ENCODE measurements at places on chromosomes 6 and 20. TPM values are rescaled to one million over a fixed set of nuclear protein-coding genes. Genes with fewer than 3 reads are reported as not detected.

- no peak for DNase-seq
- H3K36me3 ChIP-seq = no peaks in the 10 kb centered on the region
- no peaks in the 10 kb centered on the region for H3K27me3 ChIP-seq
- H3K4me1 ChIP-seq = no peaks in the 10 kb centered on the region
Measured at GRCh38 chr6:94559829-94560537, 1017.4 kb upstream of the MANEA start.

DNA sequence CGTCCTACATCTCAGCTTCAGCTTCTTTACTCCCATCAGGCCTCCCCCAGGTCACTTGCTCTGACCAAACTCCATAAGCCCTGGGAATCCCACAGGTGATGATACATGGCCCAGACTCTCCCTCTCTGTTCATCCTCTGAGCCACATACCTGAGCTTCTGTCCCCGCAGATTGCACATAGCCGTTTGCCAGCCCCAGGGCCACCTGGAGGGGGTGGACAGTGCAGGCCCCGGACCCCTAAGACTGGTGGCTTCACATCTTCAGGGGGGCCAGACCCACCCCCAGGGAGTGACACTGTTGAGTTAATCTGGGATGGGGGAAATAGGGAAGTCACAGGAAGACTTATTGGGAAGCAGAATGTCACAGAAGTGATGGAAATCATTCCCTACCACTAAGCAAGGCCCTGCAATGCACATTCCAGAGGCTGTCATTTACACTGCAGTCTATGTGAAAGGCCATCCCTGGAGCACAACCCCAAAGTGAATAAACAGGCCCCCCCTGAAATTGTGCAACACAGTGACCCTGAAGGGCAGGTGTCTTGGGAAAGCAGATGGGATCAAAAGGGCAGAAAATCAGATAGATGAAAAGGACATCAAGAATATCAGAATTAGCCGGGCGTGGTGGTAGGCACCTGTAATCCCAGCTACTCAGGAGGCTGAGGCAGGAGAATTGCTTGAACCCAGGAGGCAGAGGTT, 2.2 kb downstream of the RXRB start:
- H3K4me1 ChIP-seq = peaks cover 36% of the 10 kb centered on the region
- H3K27ac ChIP-seq = no peak overlapping the region
- H3K36me3 ChIP-seq = peaks cover 62% of the 10 kb centered on the region
- no peaks in the 10 kb centered on the region for H3K27me3 ChIP-seq

GRCh38 chr6:164532198-164533044, 777.0 kb downstream of the C6orf118 start:
- no peak overlapping the region for H3K27ac ChIP-seq
- H3K27me3 ChIP-seq = no peaks in the 10 kb centered on the region
- no peak overlapping the region for H3K4me3 ChIP-seq
- no peaks in the 10 kb centered on the region for H3K4me1 ChIP-seq

DNA sequence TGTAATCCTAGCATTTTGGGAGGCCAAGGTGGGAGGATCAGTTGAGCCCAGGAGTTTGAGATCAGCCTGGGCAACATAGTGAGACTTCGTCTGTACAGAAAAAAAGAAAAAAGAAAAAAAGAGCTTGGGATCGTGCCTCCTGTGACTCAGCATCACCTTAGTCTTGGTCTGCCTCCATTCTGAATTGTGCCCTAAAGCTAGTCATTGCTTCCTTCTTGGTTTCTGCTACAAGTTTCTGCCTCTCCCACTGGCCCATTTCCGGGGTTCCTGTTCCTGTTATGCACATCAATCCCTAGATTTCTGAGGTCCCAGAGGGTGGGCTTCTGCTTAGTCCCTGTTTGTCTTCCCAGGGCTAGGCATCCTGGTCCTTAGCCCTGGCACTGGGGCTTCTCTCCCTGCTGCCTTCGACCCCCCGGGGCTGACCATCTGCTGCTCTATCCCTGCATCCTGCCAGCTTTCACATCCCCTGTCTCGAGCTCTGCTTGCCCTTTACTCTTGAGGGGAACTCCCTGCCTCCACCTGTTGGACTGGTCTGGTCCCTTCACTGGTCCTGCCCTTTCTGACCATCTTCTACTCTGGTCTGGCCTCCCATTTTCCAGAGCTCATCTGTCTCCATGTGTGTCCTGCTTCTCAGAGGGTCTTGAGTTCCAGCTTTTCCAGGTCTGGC, 77.5 kb upstream of the ESR1 start:
- no peak overlapping the region for H3K4me3 ChIP-seq
- H3K4me1 ChIP-seq = no peaks in the 10 kb centered on the region
- no peak for DNase-seq
- no peaks in the 10 kb centered on the region for H3K36me3 ChIP-seq
- H3K27me3 ChIP-seq = no peaks in the 10 kb centered on the region

- H3K4me1 ChIP-seq = peaks cover 39% of the 10 kb centered on the region
- H3K27me3 ChIP-seq = no peaks in the 10 kb centered on the region
- H3K27ac ChIP-seq = no peak overlapping the region
- H3K4me3 ChIP-seq = no peak overlapping the region
Measured at GRCh38 chr6:156850353-156850752, 73.2 kb downstream of the ARID1B start.

- DNase-seq = no peak
- H3K4me1 ChIP-seq = peaks cover 7% of the 10 kb centered on the region
- no peaks in the 10 kb centered on the region for H3K27me3 ChIP-seq
- no peak overlapping the region for H3K27ac ChIP-seq
- H3K36me3 ChIP-seq = no peaks in the 10 kb centered on the region
- no peak overlapping the region for H3K4me3 ChIP-seq
Measured at GRCh38 chr6:15955484-15955883, 173.4 kb upstream of the MYLIP start.

- H3K4me3 ChIP-seq = no peak overlapping the region
- no peaks in the 10 kb centered on the region for H3K27me3 ChIP-seq
- DNase-seq = no peak
- H3K4me1 ChIP-seq = no peaks in the 10 kb centered on the region
- no peaks in the 10 kb centered on the region for H3K36me3 ChIP-seq
- no peak overlapping the region for H3K27ac ChIP-seq
Measured at GRCh38 chr20:23857962-23858595, 21.5 kb downstream of the CST5 start.

GRCh38 chr6:144931172-144932035, 646.3 kb downstream of the UTRN start:
- no peaks in the 10 kb centered on the region for H3K36me3 ChIP-seq
- peak; percentile 35 for DNase-seq
- no peaks in the 10 kb centered on the region for H3K4me1 ChIP-seq
- no peak overlapping the region for H3K4me3 ChIP-seq
- H3K27me3 ChIP-seq = no peaks in the 10 kb centered on the region

- no peak overlapping the region for H3K4me3 ChIP-seq
- H3K27ac ChIP-seq = no peak overlapping the region
- H3K27me3 ChIP-seq = no peaks in the 10 kb centered on the region
- DNase-seq = no peak
Measured at GRCh38 chr20:58011947-58012610, 216.4 kb downstream of the ANKRD60 start.

- no peak for DNase-seq
- H3K27me3 ChIP-seq = no peaks in the 10 kb centered on the region
- no peaks in the 10 kb centered on the region for H3K36me3 ChIP-seq
- no peak overlapping the region for H3K4me3 ChIP-seq
- H3K4me1 ChIP-seq = no peaks in the 10 kb centered on the region
- H3K27ac ChIP-seq = no peak overlapping the region
Measured at GRCh38 chr20:45727044-45727443, 4.9 kb downstream of the SPINT4 start.

GRCh38 chr6:114592506-114592905, 249.7 kb upstream of the HS3ST5 start:
- H3K36me3 ChIP-seq = no peaks in the 10 kb centered on the region
- DNase-seq = no peak
- no peaks in the 10 kb centered on the region for H3K4me1 ChIP-seq
- no peaks in the 10 kb centered on the region for H3K27me3 ChIP-seq

DNA sequence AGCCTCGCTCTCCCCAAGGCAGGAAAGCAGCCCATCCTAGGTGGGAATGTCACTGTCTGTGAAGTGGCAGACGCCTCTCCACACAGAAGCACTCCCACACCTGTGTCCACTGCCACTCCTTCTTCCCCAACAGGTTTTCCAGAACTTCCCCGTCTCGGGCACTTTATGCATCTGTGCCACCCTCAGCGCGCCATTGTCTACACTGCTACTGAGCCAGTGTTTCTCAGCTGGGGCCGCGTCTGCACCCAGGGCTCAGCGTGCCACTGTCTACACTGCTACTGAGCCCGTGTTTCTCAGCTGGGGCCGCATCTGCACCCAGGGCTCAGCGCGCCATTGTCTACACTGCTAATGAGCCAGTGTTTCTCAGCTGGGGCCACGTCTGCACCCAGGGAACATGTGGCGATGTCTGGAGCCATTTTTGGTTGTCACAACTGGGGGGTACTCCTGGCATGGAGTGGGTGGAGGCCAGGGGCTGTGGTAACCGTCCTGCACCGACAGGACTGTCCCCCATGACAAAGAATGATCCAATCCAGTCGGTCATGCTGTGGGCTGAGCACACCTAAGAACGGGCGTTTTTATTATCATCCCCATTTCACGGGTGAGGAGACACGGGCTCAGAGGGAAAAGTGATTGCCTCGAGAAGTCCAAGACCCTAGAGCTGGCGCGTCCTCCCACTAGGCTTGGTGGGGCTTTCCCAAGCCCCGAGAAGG, 41.7 kb upstream of the ZBP1 start:
- no peaks in the 10 kb centered on the region for H3K27me3 ChIP-seq
- no peak overlapping the region for H3K27ac ChIP-seq
- no peak overlapping the region for H3K4me3 ChIP-seq
- DNase-seq = no peak
- H3K36me3 ChIP-seq = peaks cover 22% of the 10 kb centered on the region

GRCh38 chr6:85372188-85372914, 77.5 kb upstream of the NT5E start:
- H3K4me1 ChIP-seq = no peaks in the 10 kb centered on the region
- H3K27me3 ChIP-seq = no peaks in the 10 kb centered on the region
- no peak overlapping the region for H3K27ac ChIP-seq
- no peaks in the 10 kb centered on the region for H3K36me3 ChIP-seq

DNA sequence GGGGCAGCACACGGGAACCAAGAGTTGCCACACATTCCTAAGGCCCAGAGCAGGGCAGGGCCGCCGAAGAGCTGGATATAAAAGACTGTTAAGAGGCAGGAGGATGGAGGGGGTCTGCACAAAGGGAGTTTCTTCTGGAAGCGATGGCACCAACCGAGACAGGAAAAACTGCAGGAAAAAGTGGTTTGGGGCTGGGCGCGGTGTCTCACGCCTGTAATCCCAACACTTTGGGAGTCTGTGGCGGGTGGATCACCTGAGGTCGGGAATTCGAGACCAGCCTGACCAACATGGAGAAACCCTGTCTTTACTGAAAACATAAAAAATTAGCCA, 41.8 kb downstream of the SSR1 start:
- DNase-seq = no peak
- H3K4me3 ChIP-seq = no peak overlapping the region
- peaks cover 21% of the 10 kb centered on the region for H3K4me1 ChIP-seq
- H3K36me3 ChIP-seq = no peaks in the 10 kb centered on the region
- no peak overlapping the region for H3K27ac ChIP-seq
- no peaks in the 10 kb centered on the region for H3K27me3 ChIP-seq

DNA sequence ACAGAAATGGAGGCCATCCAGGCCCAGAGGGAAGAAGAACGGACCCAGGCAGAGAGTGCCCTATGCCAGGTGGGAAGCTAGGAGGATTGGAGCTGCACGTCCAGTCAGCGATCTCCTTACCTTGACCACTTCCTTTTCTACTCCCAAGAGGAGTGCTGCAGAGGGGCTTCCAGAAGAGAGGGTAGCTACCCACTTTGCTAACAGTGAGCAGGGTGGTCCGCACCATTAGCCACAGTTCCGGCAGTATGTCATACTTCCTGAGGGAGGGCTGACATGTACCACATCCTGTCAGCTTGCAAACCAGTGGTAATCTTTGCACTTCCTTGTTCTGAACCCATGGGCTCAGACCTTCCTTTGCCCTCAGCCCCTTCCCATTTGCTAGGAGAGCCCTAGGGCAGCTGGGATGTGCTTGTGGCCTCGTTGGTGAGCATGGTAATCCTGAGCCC, 35.4 kb downstream of the CEP250 start:
- peaks cover 3% of the 10 kb centered on the region for H3K4me1 ChIP-seq
- peak; percentile 36 for DNase-seq
- peak overlapping the region; percentile 33 for H3K4me3 ChIP-seq
- H3K36me3 ChIP-seq = peaks cover 56% of the 10 kb centered on the region
- H3K27ac ChIP-seq = peak overlapping the region; percentile 20
- no peaks in the 10 kb centered on the region for H3K27me3 ChIP-seq

DNA sequence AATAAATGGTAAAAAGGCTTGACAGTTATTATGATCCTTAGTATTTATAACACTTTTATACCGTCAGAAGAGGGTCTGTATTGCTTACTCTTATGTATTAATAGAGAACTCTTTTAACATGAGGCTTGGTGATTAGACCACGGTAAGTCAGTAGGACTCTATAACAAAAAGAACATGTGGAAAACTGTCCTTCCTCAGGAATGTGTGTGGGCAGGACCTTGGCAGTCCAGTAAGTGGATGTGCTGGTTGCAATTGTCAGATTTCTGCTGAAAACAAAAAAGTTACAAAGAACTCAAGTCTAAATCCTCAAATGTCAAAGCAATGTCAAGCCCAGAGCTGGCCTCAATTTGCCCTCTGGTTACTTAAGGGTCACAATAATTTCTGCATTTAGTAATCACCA, 81.1 kb downstream of the PLCG1 start:
- H3K4me3 ChIP-seq = no peak overlapping the region
- H3K27ac ChIP-seq = no peak overlapping the region
- H3K27me3 ChIP-seq = no peaks in the 10 kb centered on the region

DNA sequence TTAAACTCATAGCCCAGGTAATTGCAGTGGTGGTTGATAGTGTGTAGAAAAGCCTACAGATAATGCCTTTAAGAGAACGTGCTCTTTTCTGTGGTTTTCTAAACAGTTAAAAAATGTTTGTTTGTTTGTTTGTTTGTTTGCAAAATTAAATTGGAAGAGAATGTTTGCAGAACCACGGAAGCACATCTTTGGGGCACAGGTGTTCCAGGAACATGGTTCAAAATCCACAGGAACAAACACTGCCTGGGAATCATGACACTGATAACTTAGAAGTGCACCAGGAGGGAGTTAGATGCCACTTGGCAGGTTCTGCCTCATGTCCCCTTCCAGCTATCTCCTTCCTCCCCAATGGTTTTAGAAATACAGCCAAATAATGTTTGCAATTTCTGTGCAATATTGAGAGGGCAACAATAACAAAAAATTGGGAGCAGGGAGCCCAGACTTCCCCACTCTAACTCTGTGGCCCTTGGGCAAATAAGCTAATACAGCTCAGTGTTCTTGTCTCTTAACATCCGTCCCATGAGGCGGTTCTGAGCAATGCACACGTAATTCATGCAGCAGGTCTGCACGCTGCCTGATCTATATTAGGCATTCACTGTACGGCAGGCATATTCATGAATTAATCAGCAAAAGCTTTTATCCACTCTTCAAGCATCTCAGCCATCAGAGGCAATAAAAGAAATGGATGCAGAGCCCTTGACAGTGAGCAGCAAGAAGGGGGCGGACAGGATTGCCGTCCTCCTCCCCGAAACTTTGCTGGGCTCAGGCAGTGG, 274.3 kb upstream of the FOXQ1 start:
- peaks cover 6% of the 10 kb centered on the region for H3K27me3 ChIP-seq
- H3K4me1 ChIP-seq = no peaks in the 10 kb centered on the region
- DNase-seq = no peak
- H3K27ac ChIP-seq = no peak overlapping the region
- no peaks in the 10 kb centered on the region for H3K36me3 ChIP-seq

The ANGPT4 gene
- polyA plus RNA-seq = 0.06 TPM

The SCRT2 gene
- polyA plus RNA-seq = not detected

The RNF144B gene
- polyA plus RNA-seq = 6.5 TPM

The SOBP gene
- polyA plus RNA-seq = 16.2 TPM

The BLOC1S5 gene
- polyA plus RNA-seq = 10.3 TPM

The GJA10 gene
- polyA plus RNA-seq = not detected

The TRIM15 gene
- polyA plus RNA-seq = 3.6 TPM

The ACTL10 gene
- 0.78 TPM for polyA plus RNA-seq

The DEK gene
- polyA plus RNA-seq = 139 TPM

The GNAS-AS1 gene
- 1.8 TPM for polyA plus RNA-seq

The CLPSL2 gene
- polyA plus RNA-seq = not detected

The HCRTR2 gene
- not detected for polyA plus RNA-seq

The NOTCH4 gene
- polyA plus RNA-seq = 24.9 TPM

All from muscle of leg (tissue), 16 donors.